ENCODE measurements at places on chromosomes 1 and 21.
A peak's percentile ranks its signal among the peaks of the same experiment; 100 is the strongest.

GRCh38 chr1:227058321-227058751 lies 118.2 kb downstream of the COQ8A start:
- peak; percentile 75 for DNase-seq

DNA sequence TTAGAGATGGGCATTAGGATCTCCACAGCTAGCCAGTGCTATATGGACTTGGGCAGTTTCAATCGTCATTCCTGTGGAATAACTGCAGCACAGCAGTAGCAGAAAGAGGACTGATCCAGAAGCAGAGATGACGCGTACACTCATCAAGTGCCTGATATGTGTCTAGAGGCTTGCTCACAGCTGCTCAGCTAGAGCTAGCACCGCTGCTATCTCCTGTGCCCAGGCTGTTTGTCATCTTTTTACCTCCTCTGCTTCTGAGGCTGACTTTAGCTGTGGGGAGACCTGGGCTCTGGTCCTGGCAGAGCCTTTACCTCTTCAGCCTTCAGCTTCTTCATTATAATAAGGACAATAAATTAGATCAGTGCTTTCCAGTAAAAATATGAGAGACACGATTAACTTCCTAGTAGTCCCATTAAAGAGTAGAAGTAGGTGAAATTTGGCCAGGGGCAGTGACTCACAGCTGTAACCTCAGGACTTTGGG lies 5.3 kb downstream of the TENT5C start:
- no peak for DNase-seq

- no peak for DNase-seq
Observed at GRCh38 chr21:40809673-40810197, 37.2 kb downstream of the DSCAM start.

- no peak for DNase-seq
Observed at GRCh38 chr1:156480016-156480370, 20.6 kb downstream of the MEF2D start.

- peak; percentile 13 for DNase-seq
Observed at GRCh38 chr1:245516284-245516759, 361.5 kb downstream of the KIF26B start.

DNA sequence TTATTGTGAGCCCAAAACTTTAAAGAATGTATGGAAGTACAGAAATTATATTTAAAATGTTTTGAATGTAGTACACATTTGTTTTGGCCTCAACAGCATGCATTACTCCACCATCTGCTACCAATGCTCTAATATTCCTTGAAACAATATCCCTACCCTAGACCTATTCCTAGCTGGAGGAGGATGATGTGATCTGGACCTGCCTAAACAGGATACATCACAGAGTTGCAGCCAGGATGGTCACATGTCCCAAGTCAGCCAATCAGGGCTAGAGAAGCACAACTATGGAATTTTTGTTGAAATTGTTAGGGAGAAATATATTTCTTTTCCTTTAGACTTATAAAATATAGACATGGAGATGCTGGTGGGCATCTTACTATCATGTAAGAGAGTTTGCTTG lies 623.3 kb upstream of the NR5A2 start:
- DNase-seq, result peak; percentile 68

DNA sequence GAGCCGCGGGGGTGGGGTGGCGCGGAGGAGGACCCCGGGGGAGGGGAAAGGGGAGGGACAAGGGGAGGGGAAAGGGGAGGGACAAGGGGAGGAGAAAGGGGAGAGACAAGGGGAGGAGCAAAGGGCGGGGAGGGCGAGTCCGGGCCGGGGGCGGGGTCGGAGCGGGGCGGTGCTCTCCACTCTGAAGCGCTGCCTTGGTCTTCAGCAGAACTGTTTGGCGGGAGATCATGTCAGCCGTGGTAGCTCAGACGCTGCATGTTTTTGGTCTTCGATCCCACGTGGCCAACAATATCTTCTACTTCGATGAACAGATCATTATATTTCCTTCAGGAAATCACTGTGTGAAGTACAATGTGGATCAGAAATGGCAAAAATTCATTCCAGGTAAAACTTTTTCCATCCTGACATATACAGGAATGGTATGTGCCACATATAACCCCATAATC lies 420 bp downstream of the CFAP57 start:
- peak; percentile 89 for DNase-seq

DNA sequence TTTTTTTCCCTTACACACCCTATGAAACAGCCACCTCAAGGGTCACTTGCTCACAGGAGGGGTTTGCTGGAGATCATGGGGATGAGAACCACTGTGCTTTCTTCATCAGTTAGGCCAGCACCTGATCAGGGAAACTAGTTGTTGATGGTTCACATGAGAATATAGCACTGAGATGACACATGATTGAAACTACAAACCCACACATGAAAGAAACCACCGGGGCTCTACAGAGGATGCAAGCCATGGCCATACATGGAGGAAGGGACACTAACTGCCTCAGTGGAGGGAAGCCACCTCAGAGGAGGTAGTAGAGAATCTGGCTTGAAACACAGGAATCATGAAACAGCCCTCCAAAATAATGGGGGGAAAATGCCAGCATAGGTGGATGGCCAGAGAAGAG lies 63.2 kb downstream of the PRKAB2 start:
- no peak for DNase-seq

- DNase-seq, result no peak
Observed at GRCh38 chr21:25183577-25183976, 423.7 kb downstream of the MRPL39 start.

DNA sequence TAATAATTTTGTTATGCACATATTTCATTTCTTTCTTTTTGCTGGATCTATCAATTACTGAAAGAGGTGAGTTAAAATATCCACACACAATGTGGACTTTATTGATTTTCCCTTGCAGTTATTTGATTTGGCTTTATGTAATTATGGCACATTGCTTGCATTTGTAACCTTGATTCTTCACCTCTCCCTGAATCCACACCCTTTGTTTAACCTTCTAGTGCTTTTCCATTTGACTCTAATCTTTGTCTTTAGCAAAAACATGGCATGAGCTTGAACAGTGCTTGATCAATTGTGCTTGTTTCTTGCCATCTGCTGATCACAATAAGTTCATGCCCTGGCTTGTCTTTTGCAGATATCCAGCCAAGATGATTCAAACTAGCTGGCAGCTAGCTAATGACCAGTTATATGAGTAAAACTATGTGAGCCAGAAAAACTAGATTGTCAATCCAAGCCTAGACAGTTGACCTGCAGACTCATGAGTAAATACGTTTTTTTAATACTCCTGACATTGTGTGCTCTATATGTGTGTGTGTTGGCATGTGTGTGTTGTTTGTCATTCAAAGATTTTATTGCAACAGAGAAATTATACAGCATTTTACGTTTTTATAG lies 899.2 kb downstream of the NCAM2 start:
- no peak for DNase-seq

- DNase-seq, result no peak
Observed at GRCh38 chr1:148347781-148348180, 135.3 kb downstream of the PPIAL4G start.

- no peak for DNase-seq
Observed at GRCh38 chr1:201576914-201577313, 38.0 kb downstream of the NAV1 start.

- no peak for DNase-seq
Observed at GRCh38 chr1:198734323-198735008, 95.6 kb downstream of the PTPRC start.
